ENCODE measurements at places on chromosomes 1 and 21.

DNA sequence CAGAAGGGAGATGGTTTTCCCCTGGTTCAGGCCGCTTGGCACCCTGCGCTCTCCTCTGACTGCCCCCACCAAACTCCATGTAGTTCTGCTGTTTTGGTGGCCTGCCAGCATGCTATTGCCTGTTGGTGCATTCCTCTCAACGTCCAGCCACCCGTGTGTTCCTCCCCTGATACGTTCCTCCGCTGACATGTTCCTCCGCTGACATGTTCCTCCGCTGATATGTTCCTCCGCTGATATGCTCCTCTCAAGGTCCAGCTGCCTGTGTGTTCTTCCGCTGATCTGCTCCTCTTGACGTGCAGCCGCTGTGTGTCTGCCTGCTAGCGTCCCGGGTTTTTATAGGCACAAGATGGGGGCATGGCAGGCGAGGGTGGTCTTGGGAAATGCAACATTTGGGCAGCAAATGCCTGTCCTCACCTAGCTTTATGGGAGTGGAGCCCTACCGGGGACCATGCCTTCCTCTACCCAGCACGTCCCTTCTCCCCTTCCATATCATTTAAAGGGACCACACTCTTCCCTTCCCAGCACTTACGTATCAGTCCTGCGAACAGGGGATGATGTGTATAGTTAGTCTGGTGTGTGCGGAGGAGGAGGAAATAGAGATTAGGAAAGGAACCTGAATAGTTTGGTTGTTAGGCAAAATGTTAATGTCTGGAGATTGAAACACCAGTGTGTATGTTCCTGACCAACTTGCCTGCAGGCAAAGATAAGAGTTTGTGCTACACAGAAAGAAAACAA is 40.6 kb upstream of the PLA2G5 start:
- DNase-seq: no peak

- DNase-seq: no peak
These were observed 110.3 kb downstream of the PTPN14 start for GRCh38 chr1:214441119-214441518.

- no peak for DNase-seq
These were observed 640.5 kb downstream of the PLPP3 start for GRCh38 chr1:55938861-55939260.

DNA sequence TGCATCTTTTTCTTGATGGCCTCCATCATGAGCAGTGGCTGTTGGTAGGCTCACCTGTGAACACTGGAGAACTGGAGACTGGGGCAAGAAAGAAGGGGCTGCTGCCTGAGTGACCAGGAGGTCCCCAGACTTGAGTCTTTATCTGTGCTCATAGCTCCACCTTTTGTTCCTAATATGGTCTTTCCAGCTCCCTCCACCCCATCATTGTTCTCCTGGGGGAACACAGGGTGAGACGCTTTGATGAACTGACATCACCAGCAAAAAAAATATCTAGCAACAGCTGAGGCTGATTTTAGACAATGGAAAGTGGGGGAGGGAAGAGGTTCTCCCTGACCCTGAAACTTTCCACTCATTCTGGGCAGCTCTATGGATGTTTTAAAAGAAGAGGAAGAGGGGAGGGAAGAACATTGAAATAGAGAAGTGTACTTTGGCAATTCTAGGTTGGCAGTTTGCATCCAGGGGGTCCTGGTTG is at the start of gene TPM3:
Gene TPM3 (minus strand): TSS at position 111 of the 472 bp plus-strand sequence. CDS start 82 bp downstream, at position 29.
- DNase-seq: no peak

DNA sequence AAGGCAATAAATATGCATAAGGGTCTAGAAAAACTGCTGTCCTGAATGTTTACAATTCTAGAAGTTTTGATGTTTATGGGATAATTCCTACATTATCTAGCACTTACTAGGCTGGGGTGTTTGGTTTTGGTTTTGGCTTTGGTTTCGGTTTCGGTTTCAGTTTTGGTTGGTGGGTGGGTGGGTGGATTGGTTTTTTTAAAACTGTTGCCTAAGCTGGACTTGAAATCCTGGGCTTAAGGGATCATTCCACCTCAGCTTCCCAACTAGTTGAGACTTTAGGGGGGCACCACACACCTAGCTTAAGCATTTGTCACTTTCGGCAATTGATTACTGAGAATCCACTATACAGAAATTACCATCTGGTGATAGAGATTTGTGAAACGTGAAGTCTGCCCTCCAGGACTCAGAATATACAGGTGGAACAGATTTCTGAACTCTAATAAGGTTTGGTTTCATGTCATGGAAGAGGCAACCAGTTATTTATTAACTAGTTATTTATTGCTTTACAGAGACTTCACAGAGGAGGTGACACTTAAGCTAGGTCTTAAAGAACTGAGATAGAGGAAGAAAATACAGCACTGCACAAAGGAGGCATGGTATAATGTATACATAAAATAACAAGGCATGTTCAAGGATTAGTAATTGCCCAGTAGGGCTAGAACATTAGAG is 69.6 kb downstream of the PIK3R3 start:
- DNase-seq: peak; percentile 19

- DNase-seq: no peak
These were observed 604.2 kb downstream of the LRRIQ3 start for GRCh38 chr1:73593804-73594203.

DNA sequence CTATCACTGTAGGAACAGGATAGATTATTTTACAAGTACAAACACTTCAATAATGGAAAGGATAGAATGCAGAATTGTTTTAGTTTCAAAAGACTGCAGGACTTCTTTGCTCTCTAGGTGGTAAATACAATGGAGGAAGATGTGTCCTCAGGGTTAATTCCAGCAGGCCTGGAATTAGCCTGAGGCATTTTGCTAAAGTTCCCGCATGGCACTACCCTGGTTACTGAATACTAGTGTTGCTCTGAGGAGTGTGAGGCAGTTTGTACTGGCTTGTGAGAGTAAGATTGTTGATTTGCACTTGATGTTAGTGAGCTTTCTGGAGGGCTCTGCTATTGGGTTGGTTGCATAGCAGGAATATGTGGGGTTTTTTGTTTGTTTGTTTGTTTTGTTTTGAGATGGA is 61.4 kb downstream of the FASLG start:
- no peak for DNase-seq
